CD4-positive, alpha-beta memory T cell (primary cell): ENCODE measurements at places on chromosomes 6 and 20. TPM values are rescaled to one million over a fixed set of nuclear protein-coding genes. Genes with fewer than 3 reads are reported as not detected.

The EDEM2 gene
- total RNA-seq, result 27.6 TPM

- H3K27ac ChIP-seq, result no peak overlapping the region
- H3K4me1 ChIP-seq, result peaks cover 3% of the 10 kb centered on the region
- no peaks in the 10 kb centered on the region for H3K36me3 ChIP-seq
Measured at GRCh38 chr6:108432792-108433191, 127.9 kb upstream of the FOXO3 start.

DNA sequence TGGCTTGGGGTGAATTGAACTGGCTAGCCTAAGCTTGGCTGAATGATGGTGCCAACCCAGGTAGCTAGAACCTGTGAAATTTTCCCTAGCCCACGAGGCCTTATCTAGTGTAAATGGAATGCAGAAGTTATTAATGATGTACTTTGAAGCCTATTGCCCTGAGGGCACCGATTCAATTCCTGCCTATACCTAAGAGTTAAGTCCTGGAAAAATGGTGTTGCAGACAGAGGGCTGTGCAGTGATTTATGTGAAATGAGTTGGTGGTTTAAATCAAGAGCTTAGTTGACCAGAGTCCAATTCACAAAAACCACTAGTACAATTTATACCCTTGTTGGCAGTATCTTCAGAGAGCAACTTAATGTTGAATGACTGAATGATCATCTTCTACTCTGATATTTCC lies 373.8 kb upstream of the JAG1 start:
- no peak for DNase-seq
- H3K27ac ChIP-seq, result no peak overlapping the region
- no peak overlapping the region for H3K4me3 ChIP-seq
- no peaks in the 10 kb centered on the region for H3K4me1 ChIP-seq

DNA sequence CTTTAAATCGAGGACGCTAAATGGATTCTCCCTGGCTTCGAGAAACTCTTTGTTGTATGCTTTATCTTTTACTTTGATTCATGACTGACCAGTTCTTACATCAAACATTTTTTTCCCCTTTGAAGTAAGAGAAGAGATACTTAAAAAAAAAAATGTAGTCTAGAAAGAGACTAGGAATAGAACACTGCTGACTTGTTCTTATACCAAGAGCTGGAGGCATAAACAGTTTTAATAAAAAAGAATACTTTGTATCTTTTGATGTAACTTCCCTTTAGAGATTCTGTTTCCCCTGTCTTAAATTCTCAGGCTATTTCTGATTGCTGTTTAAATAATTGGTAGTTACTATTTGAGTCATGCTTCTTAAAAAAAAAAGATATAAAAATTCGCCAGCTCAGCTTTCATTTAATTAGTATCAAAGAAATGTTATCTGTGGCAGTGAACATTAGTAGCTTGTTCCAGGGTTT lies 4.8 kb downstream of the ASXL1 start:
- peaks cover 83% of the 10 kb centered on the region for H3K4me1 ChIP-seq
- no peaks in the 10 kb centered on the region for H3K36me3 ChIP-seq
- no peaks in the 10 kb centered on the region for H3K27me3 ChIP-seq

GRCh38 chr20:25065072-25065624 lies 7.2 kb upstream of the ACSS1 start:
- no peaks in the 10 kb centered on the region for H3K36me3 ChIP-seq
- H3K4me1 ChIP-seq, result no peaks in the 10 kb centered on the region
- no peak overlapping the region for H3K27ac ChIP-seq
- H3K27me3 ChIP-seq, result peaks cover 7% of the 10 kb centered on the region
- no peak overlapping the region for H3K4me3 ChIP-seq
- DNase-seq, result no peak

GRCh38 chr6:4413073-4413472 lies 277.7 kb upstream of the ECI2 start:
- no peak overlapping the region for H3K4me3 ChIP-seq
- H3K27me3 ChIP-seq, result no peaks in the 10 kb centered on the region
- H3K27ac ChIP-seq, result no peak overlapping the region

GRCh38 chr20:10832141-10832540 lies 158.3 kb upstream of the JAG1 start:
- no peak overlapping the region for H3K27ac ChIP-seq
- no peak overlapping the region for H3K4me3 ChIP-seq
- no peaks in the 10 kb centered on the region for H3K4me1 ChIP-seq
- no peak for DNase-seq

GRCh38 chr20:3446779-3447178 lies 24.0 kb upstream of the ATRN start:
- no peak overlapping the region for H3K4me3 ChIP-seq
- H3K4me1 ChIP-seq, result no peaks in the 10 kb centered on the region
- H3K27ac ChIP-seq, result no peak overlapping the region
- H3K36me3 ChIP-seq, result no peaks in the 10 kb centered on the region
- H3K27me3 ChIP-seq, result no peaks in the 10 kb centered on the region
- no peak for DNase-seq
